ENCODE measurements at places on chromosomes 16 and 17.

DNA sequence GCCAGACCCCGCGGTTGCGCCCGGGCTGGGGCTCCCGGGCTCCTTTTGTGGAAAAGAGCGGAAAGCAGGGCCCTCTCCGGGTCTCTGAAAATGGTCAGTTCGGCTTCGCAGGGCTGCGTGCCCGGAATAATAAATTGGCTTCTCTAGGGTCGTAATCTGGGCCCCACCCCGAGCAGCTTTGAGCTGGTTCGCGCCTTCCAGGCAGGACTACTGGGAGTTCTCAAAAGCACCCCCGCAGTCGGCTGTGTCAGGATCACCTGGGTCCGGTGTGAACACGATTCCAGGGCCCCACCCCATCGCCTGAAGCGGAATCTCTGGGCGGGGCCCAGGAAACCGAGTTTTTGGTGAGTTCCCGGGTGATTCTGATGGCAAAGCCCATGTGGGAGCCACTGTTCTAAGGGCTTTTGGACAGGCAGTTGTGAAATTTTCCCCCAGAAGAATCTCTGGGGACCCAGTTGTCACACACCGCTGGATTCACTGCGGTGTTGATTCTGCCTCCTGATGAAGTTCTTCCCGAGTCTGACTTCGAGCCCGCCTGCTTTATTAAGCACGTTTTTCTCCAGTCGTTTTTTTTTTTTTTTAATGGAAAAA lies 77.0 kb downstream of the MRC2 start:
- peak; percentile 70 for DNase-seq

- DNase-seq, result no peak
Observed at GRCh38 chr16:85250147-85250463, 137.8 kb upstream of the CIBAR2 start.

- DNase-seq, result no peak
Observed at GRCh38 chr17:9671559-9671958, 26.2 kb downstream of the USP43 start.

DNA sequence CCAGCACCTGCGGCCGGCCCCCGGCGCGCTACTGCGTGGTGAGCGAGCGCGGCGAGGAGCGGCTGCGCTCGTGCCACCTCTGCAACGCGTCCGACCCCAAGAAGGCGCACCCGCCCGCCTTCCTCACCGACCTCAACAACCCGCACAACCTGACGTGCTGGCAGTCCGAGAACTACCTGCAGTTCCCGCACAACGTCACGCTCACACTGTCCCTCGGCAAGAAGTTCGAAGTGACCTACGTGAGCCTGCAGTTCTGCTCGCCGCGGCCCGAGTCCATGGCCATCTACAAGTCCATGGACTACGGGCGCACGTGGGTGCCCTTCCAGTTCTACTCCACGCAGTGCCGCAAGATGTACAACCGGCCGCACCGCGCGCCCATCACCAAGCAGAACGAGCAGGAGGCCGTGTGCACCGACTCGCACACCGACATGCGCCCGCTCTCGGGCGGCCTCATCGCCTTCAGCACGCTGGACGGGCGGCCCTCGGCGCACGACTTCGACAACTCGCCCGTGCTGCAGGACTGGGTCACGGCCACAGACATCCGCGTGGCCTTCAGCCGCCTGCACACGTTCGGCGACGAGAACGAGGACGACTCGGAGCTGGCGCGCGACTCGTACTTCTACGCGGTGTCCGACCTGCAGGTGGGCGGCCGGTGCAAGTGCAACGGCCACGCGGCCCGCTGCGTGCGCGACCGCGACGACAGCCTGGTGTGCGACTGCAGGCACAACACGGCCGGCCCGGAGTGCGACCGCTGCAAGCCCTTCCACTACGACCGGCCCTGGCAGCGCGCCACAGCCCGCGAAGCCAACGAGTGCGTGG lies 1.5 kb downstream of the NTN1 start:
- DNase-seq, result peak; percentile 51

DNA sequence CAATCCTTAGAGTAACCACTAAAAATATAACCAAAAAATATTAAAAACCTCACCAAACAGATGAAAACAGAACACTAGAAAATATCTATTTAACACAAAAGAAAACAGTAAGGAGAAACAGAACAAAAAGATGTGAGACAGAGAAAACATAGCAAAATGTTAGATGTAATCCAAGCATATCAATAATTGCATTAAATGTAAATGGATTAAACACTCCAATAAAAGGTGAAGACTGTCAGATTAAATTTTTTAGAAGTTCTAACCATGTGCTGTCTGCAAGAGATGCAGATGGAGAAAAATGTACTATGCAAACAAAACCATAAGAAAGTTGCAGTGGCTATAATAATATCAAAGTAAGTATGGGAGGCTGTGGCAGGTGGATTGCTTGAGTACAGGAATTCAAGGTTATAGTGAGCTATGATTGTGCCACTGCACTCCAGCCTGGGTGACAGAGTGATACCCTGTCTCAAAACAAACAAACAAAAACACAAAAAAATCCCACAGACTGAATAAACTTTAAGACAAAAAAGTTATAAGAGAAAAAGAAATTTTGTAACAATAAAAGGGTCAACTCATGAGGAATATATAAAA lies 53.9 kb downstream of the ADCY9 start:
- DNase-seq, result no peak

GRCh38 chr17:73548620-73549311 lies 95.5 kb downstream of the SDK2 start:
- DNase-seq, result no peak

DNA sequence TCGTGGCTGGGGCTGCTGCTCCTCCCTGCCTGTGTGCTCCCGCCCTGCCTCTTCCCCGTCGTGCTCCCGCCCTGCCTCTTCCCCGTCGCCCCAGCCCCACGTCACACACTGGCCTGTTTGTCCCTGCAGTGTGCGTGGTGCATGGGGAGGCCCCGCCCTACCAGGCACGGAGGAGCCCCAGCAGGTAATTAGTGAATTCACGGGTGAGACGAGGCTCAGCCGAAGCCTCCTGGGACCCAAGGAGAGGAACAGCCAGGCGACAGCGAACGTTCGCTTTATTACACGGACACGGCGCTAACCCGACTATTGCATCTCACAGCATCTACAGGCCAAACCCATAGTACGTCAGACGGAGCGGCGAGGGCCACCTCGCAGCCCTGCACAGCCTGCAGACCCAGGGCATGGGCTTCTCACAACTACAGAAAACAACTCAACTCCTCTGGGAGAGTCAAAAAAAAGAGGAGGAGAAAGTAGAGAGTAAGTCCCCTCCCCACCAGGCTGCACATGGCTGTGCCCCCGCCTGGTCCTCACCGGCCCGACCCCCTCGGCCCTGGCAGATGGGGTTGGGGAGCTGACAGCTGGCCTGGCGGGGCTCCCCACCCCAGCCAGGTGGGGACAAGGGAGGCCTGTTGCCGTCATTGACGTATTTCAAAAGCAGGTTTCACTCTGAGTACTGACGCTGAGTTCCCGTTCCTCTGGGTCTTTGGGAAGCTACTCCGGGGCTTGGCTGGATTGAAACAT lies 4.3 kb upstream of the PABPN1L start:
- no peak for DNase-seq

DNA sequence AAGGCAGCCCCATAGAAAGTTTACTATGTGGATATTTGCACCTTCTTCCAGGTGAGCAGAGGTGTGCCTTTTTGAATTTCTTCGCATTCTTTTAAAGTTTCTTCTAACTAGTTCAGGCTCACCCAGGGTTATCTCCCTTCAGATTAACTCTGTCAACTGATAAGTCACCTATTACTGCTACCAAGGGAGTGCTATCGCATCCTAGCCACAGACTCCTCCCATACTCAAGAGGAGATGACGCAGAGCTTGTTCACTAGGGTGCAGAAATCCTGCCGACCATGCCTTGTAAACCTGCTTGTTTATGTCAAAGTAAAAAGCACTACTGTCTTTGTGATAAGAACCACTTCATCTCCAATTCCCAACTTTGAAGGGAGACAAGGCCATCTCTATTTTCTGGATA lies 390.1 kb downstream of the RBFOX1 start:
- DNase-seq, result peak; percentile 50

GRCh38 chr17:76123749-76124581 lies 17.1 kb downstream of the FOXJ1 start:
- DNase-seq, result no peak

All from mesendoderm (in vitro differentiated cells).